HT1080 (cell line): ENCODE measurements at places on chromosomes 2 and 18. TPM values are rescaled to one million over a fixed set of nuclear protein-coding genes. Genes with fewer than 3 reads are reported as not detected.

- DNase-seq, result peak; percentile 46
Observed at GRCh38 chr2:185979546-185980071, 241.0 kb downstream of the FSIP2 start.

DNA sequence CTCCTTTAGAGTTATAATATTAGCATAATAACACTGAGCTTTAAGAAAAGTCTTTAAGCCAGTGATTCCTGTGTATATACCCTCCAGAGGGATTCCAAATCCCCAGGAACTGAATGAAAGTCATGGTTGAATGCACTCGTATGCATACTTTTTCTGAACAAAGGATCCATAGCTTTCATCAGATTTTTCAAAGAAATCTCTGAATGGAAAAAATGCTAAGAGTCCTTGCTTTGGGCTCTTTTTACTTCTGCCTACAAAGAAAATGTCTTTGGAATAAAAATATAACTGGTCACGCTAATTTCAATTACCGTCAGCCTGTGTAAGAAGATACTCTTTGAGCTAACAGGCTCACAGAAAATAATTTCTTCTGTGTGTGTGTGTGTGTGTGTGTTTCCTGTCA lies 939.5 kb downstream of the ERBB4 start:
- no peak for DNase-seq

- peak; percentile 31 for DNase-seq
Observed at GRCh38 chr2:4354678-4355077, 651.3 kb downstream of the DCDC2C start.

DNA sequence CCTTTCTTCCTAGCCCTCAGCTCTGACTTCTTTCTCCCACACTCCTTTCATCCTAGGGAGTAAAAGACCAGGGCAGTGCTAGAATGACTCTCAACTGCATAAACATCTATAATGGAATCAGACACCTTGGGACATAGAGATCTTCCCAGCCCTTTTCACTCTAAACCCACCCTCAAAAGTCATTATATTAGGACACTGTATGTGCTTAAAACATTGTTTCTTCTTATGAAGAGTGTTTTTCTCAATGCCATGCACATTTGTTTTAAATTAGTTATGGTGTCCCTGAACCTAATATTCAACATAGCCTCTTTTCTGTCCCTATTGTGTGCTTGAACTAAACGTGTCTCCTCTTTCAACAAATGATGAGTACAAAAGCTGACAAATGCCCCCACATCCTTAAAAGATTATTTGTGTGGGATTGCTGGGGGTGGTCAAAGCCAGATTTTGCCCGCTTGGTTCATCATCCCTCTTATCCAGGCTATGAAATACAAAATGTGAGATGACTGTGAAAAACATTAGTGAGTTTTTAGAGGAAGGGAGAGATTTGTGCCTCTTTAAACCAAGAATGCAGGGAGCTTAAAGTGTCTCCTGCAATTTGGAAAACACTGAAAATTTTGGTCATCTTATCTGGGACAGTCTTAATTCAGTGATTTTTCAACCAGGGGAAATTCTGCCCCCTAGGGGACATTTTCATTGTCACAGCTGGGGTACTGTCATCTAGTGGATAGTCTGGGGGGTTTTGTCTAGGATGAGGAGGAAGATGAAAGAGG lies 29.0 kb downstream of the SERPINB5 start:
- DNase-seq, result peak; percentile 34

DNA sequence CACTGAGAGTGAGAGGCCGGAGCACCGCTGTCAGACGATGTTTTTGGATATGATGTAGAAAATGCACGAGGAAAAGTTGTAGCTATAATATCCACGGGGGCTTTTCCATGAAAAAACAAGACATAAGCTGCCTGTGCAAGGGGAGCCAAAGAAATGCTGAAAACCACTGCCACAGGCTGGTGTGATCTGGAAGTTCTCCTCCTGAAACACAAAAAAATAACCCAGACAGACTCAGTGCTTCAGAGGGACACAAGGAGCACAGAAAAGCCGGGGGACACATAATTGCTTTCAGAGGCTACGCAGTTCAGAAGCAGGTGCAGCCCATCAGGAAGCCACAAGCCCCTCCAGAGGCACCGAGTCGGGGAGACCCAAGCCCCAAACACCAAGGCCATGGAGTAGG lies 98.2 kb downstream of the ZNF516 start:
- DNase-seq, result no peak

- DNase-seq, result peak; percentile 66
Observed at GRCh38 chr2:36352701-36353100, 2.9 kb upstream of the CRIM1 start.

GRCh38 chr2:168348076-168348475 lies 100.7 kb upstream of the STK39 start:
- DNase-seq, result peak; percentile 50

GRCh38 chr2:70553584-70554337 lies at the start of gene TGFA:
Gene TGFA, minus strand, starts transcription at chr2:70553826. Its CDS starts 59 bp downstream, at chr2:70553767.
- DNase-seq, result peak; percentile 92

- no peak for DNase-seq
Observed at GRCh38 chr18:30754846-30755245, 287.7 kb downstream of the DSC3 start.

- no peak for DNase-seq
Observed at GRCh38 chr18:79904357-79905147, 46.9 kb downstream of the SLC66A2 start.

DNA sequence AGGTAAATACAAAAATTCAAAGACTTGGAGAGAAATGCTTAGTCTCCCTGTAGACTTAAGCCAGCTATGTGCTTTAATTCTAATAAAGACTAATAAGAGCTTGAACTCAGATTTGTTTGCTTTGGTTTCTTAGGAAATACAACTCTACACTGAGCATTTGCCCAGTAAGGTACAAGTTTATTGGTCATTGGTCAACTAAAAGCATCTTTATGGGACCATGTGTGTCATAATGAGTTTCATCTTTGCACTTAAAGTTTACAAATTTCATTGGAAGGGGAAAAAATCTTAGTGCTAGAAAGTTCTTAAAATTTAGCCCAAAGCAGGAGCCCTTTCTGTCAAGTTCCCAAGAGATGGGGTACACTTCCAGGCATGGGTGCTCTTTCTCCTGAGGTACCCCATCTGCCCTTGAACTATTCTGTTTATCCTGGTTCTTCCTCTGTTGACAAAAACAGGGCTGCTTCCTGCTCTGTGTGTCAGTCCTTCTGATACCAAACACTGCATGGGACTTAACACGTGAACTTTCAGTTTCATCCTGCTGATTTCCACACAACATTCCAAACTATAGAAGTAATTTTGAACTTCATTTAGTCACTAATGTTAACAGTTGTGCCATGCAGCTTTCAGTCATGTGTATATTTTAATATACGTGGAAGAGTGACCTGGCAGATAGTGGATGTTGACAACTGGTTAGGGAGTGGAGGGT lies 200.2 kb downstream of the TPGS2 start:
- DNase-seq, result no peak

GRCh38 chr2:161990741-161991140 lies 83.3 kb downstream of the DPP4 start:
- DNase-seq, result peak; percentile 90

GRCh38 chr2:25165992-25166875 lies 2.1 kb downstream of the POMC start:
- peak; percentile 55 for DNase-seq

- peak; percentile 18 for DNase-seq
Observed at GRCh38 chr18:44592639-44593038, 88.0 kb upstream of the SETBP1 start.

DNA sequence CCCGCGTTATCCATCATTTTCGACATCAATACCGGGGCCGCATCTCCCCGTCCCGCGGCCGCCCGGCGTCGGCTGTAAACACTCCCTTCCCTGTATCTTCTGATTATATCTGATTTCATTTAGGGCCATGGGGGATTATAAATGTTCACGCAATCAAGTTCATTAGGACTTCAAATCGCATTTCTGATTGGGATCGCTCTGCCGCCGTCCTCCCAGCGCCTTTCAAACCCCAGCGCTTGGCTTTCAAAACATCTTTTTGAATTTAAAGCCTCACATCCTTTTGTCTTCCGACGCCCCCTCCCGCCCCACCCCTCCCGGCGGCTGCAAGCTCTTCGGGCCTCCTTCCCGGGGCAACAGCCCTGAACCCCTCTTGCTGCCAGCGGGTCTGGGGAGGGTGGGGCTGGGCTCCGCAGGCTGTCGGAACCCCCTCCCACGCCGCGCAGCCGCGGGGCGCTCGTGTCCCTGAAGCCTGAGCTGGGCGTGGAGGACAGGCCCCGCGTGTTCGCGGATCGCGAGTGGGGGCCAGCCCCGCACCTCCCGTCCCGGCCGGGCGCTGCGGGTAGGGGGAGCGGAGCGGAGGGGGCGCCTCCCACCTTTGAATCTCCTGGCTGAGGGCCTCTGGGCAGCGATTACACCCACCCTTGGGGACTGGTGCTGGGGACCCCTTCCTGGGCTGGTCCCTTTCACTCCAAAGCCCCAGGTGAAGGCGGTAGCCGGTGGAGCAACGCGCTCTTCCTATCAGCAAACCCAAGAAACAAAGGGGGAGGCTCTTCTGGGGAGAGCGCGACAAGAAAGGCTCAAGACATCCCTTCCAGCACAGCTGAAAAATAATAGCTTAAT lies 11.3 kb upstream of the GBX2 start:
- DNase-seq, result no peak

DNA sequence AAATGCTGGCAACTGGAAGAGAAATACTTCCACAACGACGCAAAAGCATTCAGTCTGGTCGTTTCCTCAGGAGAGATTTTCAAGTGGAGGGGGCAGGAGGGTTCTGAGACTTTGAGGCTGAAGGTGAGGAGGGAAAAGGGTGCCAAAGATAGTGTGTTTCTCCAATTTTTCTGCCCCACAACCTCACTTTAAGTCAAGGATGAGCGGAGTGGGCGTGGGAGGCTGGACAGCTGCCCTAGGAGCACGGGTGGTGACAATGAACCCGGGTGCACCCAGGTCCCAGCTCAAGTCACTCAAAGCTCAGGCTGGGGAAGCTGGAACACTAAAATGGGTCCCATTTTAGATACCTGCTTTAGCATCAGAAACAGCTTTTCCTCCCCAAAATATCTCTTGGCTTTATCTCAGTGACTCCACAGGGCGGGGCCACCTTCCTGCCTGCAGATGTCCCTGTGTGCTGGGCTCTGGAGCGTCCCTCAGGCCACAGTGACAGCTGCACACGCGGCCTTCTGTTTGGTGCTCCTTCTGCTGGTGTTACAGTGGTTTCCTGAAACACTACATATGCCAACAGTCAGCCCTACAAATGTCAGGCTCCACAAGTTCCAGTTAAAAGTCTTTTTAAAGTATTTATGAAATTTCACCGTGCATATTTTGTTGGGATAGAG lies 1.4 kb upstream of the MBP start:
- no peak for DNase-seq

RBFA gene
- 44.5 and 63.4 TPM in 2 replicates for total RNA-seq

UGT1A10 gene
- total RNA-seq, result not detected in 2 replicates

SLC19A3 gene
- not detected in 2 replicates for total RNA-seq

CHPF gene
- total RNA-seq, result 126 and 132 TPM in 2 replicates

TFPI gene
- total RNA-seq, result 0.03 TPM in 1 of 2 replicates, not detected in the other

MYO7B gene
- total RNA-seq, result 1.1 and 1.3 TPM in 2 replicates

TGFA gene
- 25.8 and 28.2 TPM in 2 replicates for total RNA-seq

DNAH7 gene
- total RNA-seq, result under 0.01 and 0.06 TPM in 2 replicates

UGT1A5 gene
- total RNA-seq, result not detected in 2 replicates

PDIA6 gene
- 262 and 287 TPM in 2 replicates for total RNA-seq

KCNG2 gene
- not detected in 2 replicates for total RNA-seq

NYAP2 gene
- not detected in 2 replicates for total RNA-seq
